ENCODE measurements at places on chromosomes 5 and 9. TPM values are rescaled to one million over a fixed set of nuclear protein-coding genes. Genes with fewer than 3 reads are reported as not detected.

The PCDHB12 gene
- total RNA-seq, result 0.13 TPM

The LCN15 gene
- total RNA-seq, result not detected

The IFT74 gene
- 6.8 TPM for total RNA-seq

The GRIA1 gene
- total RNA-seq, result not detected

The PCDHGC4 gene
- total RNA-seq, result 0.90 TPM

The GLRA1 gene
- total RNA-seq, result not detected

The RLN2 gene
- total RNA-seq, result 0.90 TPM
